Thoracic aorta (tissue), 2 donors: ENCODE measurements at places on chromosomes 6 and 20. TPM values are rescaled to one million over a fixed set of nuclear protein-coding genes. Genes with fewer than 3 reads are reported as not detected.

- DNase-seq, result no peak
Measured at GRCh38 chr6:35409245-35409644, 42.9 kb upstream of the FANCE start.

APCDD1L gene
- total RNA-seq, result 9.2 TPM

DNA sequence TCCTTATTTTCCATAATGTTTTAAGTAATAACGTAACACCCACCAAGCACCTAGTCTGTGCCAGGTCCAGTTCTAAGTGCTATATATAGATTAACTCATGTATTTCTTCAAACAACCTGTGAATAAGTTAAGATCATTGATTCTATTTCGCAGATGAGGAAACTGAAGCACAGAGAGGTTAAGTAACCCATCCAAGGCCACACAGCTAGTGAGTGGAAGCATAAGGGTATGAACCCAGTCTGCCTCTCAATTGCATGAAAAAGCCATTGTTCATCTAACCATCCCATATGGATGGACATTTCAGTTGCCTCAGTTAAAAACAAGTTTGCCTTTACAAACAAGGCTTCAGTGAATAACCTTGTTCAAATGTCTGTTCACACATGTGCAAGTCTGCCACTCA lies 20.8 kb downstream of the TGM6 start:
- no peak for DNase-seq

DNA sequence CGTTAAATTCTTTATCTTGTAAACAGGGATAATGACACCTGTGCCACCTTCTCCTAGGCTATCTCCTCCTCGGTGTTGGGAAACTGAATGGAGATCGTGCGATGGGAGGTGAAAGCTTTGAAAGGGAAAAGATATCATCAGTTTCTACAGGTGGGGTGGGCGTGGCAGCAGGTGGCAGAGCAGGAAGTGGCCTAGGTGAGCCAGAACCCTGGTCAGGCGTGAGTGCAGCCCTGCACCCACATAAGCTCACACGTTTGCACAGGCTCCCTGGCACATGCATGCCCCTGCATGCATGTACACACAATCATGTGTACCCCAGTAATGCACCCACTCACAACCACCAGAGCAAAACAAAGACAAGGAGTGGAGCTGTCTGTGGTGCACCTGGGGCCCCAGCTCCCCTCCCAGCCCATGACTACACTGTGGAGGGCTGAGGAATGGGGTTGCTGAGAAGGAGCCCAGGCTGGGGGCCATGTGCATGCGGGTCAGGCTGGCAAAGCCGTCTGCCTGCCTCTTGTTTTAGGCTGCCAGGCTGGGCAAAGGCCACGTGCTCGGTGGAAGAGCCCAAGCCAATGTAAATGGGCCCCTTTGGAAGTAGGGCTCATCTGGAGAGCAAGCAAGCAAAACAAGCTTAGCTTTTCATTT lies 61.5 kb downstream of the TFAP2C start:
- DNase-seq, result no peak

- peak; percentile 20 for DNase-seq
Measured at GRCh38 chr6:150881911-150882481, 16.5 kb downstream of the MTHFD1L start.

DDO gene
- total RNA-seq, result 1.6 TPM

- no peak for DNase-seq
Measured at GRCh38 chr6:160966493-160967229, 24.9 kb upstream of the MAP3K4 start.

AVP gene
- total RNA-seq, result not detected
